Left ventricle myocardium superior (tissue), 1 donor: ENCODE measurements at places on chromosomes 3 and 15. TPM values are rescaled to one million over a fixed set of nuclear protein-coding genes. Genes with fewer than 3 reads are reported as not detected.
A peak's percentile ranks its signal among the peaks of the same experiment; 100 is the strongest.

RABL3 gene
- 19.4 TPM for total RNA-seq

SNAPC5 gene
- 39.2 TPM for total RNA-seq

DAZL gene
- not detected for total RNA-seq

GOLGA6D gene
- total RNA-seq = not detected

FAM81A gene
- 11.0 TPM for total RNA-seq

PPP2R3A gene
- 105 TPM for total RNA-seq

ARHGEF3 gene
- 17.6 TPM for total RNA-seq

DNA sequence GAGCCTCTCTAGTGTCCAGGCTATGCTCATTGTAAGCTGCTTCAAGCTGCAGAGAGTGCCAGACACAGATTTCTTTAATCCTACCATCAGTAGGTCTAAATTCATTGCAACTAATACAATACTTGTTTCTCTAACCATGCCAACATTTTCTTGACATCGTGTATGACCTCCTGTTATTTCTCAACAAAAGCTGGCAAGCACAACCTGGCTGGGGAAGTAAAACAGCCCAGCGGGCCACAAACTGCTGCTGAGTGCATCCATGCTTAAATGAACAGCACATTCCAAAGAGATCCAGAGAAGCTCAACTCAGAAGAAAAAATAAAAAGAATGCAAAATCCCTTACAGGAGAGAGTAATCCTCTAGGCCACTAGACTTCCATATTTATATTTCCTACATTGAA, 36.5 kb downstream of the GMNC start:
- DNase-seq = no peak

DNA sequence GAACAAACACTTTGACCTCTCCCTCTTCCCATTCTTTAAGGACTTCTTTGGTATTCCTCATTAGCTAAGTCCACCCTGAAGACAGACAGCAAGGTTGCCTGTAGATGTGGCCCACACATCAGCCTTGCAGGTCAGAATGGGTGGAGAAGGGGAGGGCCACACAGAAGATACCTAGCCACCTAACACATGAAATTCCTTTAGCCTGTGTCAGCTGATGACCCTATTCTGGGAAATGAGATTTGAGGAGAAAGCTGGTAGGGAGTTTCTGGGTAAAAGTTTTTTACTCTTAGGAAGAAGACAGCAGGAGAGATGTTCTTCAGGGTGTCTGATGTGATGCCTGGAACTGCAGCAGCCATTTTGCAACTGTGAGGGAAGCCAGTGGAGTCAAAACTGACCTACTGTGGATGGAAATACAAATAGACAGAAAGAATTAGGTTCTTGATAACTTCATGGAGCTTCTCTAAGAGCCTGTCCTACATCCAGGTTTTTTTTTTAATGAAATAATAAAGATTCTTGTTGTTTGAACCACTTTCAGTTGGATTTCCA, 17.8 kb upstream of the SMAD6 start:
- no peak for DNase-seq

GRCh38 chr3:59286791-59287531, 237.1 kb upstream of the CFAP20DC start:
- peak; percentile 46 for DNase-seq

GRCh38 chr15:56992725-56993124, 74.3 kb downstream of the TCF12 start:
- DNase-seq = no peak

- DNase-seq = no peak
Measured at GRCh38 chr3:152313430-152313829, 44.7 kb downstream of the MBNL1 start.

DNA sequence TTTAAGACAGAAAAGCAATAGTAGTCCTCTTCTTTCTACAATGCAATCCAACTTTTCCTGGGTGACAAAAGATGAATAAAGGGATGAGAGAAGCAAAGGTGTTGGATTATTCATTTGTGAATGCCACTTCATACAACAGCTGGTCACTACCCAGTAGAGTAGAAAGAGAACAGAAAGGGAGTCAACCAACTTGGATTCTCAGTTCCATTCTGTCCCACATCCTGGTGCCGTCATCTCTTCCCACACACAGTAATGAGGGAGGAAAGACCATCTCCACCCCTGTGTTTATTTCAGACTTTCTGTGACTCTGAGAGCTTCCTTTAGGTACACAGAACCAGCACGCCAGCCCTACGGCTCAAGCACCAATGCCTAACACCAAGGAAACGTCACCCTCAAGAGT, 71.0 kb downstream of the FOXP1 start:
- no peak for DNase-seq

DNA sequence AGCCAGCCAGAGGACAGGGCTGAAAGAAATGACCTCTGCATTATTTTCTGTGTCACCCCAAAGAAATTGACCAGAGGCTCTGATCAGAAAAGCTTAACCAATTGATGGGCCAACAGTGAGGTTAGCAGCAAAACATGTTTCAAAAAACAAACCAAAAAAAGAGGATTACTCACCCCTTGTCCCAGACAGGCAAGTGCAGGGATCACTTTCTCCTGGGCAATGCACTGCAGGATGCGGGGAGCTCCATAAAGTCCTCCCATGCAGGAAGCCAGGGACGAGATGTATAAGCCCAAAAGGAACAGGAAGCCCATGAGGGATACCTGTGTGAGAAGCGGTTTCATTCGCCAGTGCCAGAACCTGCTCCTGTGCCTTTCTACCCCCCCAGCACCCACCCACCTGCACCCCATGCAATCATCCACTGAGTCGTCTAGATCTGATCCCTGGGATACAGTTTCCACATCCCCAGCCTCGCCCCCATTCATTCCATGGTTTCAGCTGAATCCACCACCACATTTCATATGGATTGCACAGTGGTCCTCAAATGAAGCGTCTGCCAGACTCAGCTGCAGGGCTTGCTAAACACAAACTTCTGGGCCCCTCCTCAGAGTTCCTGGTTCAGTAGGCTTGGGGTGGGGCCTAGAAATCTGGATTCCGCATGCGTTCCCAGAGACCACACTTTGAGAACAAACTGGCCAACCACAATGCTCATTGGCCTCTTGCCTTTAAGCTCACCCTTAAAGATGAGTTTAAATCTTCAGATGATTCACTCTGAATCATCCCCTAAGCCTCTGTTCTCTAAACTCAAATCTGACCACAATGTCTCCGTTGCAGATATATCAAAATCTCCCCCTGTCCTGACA, 54.4 kb upstream of the HEG1 start:
- DNase-seq = no peak

- peak; percentile 41 for DNase-seq
Measured at GRCh38 chr3:64900156-64900555, 212.4 kb upstream of the ADAMTS9 start.

DNA sequence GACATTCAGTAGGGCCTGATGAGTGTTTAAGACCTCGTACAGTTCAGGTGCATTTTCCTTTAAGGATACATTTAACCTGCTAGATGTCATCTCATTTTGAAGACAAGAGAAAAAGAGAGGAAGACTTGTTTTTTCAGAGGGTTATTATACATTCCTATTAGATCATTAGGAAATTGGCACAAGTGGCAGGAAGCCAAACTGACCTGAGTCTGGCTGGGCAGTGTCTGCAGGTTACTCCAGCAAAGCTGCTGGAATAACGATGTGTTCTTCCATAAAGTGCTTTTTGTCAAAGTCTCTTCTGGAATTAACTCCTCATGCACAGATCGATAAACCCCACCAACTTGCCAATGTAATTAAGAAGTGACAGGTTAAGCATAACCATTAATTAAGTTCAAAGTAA, 396.4 kb upstream of the TPRG1 start:
- no peak for DNase-seq

- no peak for DNase-seq
Measured at GRCh38 chr15:68414591-68414990, 17.4 kb downstream of the ITGA11 start.

- no peak for DNase-seq
Measured at GRCh38 chr3:46299608-46300460, 54.1 kb upstream of the CCR2 start.

- DNase-seq = peak; percentile 95
Measured at GRCh38 chr3:49171119-49171774, at the start of gene KLHDC8B. TSS of gene KLHDC8B (plus strand) at chr3:49171598. CDS start at chr3:49172770, 1,172 bp downstream.

GRCh38 chr3:117393119-117393518, 683.5 kb downstream of the TUSC7 start:
- no peak for DNase-seq

DNA sequence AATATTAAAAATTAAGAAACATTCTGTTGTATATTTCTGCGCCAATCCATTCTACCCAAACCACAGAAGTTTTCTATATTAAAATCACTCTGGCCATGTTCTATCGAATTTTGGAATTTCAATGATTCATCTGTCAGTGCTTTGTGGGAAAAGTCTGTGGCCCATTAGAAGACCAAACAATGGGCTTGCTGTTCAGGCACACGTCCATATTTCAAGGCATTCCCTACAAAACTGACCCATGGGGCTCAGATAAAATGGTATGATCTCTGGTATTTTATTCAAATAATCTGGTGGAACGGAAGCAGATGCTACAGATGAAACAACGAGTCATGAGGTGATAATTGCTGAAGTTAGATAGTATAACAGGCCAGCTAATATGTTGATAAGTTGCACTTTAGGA, 12.4 kb downstream of the NPHP3 start:
- no peak for DNase-seq

DNA sequence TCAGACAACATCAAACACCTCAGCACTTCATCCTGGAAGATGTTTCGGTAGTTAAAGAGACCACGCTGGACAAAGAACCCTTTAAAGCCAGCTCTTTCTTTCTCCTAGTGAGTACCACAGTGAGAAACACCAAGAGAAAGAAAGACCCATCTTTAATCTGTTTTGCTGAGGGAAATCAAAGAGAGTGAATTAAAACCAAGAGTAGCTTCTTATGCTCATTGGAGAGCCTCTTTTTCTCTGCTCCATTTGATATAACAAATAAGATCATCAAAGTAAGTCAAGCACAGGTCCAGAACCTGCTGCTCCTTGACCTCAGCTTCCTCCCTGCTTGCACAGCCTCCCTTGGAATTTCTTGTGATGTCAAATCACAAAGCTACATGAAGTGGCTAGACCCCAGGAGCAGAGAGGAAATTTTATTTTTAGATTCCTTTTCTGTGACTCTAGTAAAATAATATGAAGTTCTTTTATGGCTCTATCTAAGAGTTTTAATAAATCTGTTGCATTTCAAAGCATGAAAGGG, 436.4 kb downstream of the C3orf38 start:
- DNase-seq = no peak

- DNase-seq = no peak
Measured at GRCh38 chr15:41983221-41983620, 10.9 kb upstream of the EHD4 start.

DNA sequence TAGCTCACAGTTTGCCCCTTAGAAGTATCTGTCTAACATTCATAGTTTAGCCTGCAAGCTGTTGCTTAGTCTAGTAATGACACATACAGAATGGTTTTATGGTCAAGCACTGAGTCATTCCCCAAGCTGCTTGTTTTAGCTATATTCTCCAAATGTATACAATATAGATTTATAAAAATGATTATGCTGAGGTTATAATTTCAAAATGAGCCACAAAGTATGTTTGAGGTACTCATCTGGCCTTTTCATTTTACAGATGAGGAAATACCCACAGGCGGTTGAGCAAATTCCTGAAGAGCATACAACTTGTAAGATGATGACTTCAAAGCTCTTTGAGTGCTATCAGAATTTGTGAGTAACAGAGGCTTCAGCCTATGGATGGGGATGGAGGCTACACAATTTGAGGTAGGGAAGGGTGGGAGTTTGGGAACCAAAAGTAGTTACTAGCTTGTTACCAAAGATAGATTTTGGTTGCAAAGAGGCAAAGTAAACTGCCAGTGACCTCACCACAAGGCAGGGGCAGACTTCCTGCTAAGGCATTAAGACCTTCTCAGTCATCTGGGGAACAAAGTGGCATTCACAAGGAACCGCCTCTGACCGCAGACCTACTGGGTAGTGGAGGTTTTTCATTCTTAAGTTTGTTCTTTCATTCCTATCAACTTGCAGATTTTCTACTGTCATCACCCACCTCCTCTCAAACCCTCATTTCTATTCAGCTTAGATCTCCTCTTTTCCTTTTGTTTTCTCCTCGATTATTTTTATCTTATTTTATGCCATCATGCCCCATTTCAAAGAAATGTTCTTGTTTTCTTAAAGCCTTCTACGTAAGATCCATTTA, 257.2 kb upstream of the NECTIN3 start:
- no peak for DNase-seq

DNA sequence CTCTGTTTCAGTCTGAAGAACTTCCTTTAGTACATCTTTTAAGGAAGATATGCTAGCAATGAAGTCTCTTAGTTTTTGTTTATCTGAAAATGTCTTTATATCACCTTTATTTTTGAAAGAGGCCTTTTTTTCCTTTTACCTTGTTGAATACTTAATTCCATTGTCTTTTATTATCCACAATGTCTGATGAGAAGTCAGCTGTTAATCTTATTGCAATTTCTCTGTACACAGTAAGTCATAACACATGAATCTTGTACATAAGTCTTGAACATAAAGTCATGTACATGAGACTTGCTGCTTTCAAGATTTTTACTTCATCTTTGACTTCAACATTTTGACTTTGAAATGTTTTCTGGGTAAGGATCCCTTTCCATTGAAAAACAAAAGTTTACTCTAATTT, 424.3 kb upstream of the ATP10A start:
- DNase-seq = no peak

DNA sequence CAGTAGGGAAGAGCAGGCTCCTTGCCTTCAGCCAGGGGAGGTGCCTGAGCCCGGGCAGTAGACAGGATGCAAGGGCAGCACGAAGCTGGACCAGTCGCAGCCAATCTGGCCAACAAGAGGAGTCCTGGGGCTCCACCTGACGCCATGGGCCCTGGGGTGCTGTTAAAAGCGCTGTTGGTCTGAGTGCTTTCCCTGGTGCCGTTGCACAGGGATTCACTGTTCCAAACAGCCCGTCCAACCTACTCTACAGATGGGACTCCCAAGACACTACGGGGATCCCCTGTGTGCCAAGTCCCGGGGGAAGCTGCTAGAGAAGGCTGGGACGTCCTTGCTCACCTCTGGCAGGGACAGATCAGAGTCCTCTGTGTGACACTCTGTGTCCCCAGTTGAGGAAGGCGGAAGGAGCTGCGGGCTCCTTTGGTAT, 632 bp downstream of the CTSH start:
- no peak for DNase-seq

DNA sequence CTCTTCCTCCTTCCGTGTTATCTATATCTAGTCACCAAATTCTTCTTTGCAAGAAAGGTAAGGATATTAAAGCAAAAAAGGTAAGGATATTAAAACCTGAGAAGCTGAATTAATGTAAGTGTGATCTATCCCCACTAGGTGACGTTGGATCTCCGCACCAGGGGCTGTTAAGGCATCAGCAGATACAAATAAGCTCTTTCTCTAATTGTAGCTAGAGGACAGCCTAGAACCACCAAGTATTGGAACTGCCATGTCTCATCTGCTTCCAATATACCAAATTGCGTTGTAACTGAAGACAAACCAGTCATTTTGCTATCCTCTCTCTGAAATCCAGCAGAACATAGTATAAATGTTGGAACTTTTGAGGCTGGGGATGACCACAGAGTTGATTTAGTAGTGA, 471.2 kb upstream of the TGFBR2 start:
- DNase-seq = peak; percentile 30

DNA sequence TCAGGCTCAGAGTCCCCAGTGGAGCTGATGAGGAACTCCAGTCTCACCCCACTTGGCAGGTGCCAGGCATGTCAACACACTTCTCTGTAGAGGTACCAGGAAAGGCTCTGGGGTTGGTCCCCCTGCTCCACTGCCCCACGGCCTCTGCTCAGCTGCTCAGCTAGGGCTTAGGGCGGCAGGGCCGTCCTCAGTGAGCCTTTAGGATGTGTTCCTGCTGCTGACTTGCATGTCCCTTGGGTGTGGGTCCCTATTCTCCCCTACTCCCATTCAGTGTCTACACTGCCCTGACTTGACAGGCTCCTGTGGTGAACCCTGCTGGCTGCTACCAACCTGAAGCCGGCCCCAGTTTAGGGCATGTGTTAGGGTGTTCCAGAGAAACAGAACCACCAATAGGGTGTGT, 17.9 kb upstream of the POLG start:
- no peak for DNase-seq
